Inflammatory macrophage treated with lipopolysaccharide for 4 hours (primary cell): ENCODE measurements at places on chromosomes 12 and 14.

DNA sequence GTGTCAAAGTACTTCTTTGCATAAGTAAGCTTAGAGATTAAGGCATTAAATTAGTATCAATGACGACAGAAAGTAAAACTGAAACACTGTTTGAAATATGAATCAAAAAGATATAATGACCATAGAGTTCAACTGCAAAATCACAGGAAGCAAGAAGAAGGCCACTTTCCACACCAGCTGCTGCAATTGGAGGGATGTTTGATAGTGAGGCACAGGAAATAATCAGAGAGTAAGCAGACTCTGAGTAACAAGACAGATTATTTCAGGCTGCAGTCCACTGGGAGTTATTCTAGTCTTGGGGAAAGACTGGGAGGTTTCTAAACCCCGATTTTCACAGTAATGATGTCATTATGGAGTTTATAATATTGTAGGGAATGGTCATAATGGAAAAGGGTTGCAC lies 12.9 kb downstream of the MDGA2 start:
- no peak for DNase-seq

DNA sequence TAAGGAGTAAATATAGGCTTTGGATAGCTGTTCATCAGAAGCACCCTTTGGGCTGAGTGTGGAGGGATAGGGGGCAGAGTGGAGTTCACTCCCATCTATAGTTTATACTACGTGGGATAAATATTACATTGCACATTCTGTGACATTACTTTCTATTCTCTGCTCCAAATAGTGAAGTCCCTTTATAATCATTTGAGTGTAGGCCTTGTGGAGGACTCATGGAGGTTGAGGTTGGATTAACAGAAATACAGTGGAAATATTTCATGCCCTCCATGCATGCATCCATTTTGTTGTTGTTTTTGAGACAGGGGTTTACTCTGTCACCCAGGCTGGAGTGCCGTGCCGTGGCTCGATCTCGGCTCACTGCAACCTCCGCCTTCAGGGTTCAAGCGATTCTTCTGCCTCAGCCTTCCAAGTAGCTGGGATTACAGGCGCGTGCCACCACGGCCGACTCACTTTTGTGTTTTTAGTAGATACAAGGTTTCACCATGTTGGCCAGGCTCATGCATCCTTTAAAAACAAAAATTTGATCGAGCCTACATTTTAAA lies 1.4 kb downstream of the CHPT1 start:
- DNase-seq: no peak

GRCh38 chr12:103441437-103442181 lies 54.2 kb downstream of the C12orf42 start:
- peak; percentile 54 for DNase-seq

- no peak for DNase-seq
Observed at GRCh38 chr12:5915511-5915910, 29.5 kb downstream of the ANO2 start.

DNA sequence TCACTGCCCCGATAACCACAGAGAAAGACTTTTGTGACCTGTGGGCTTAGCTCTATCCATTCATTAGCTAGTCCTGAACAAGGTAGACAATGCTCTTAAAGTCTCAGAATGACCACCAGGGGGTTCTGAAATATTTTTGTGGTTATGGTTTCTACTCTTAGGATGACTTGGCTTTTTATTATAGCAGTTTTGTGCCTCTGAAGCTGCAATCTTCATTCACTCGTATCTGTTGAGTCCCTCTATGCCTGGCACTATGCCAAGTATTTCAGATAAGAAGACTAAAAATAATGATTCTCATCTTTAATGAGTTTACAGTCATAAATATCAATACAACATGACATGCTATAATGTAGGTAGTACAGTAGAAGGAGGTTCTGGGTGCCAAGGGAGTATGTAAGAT lies 130.8 kb upstream of the TRHDE start:
- no peak for DNase-seq

- DNase-seq: no peak
Observed at GRCh38 chr12:97524812-97525211, 62.2 kb downstream of the RMST start.

- DNase-seq: no peak
Observed at GRCh38 chr12:102992297-102992696, 34.8 kb downstream of the ASCL1 start.
